Activated CD8-positive, alpha-beta memory T cell treated with anti-CD3 and anti-CD28 coated beads for 1 hour (primary cell): ENCODE measurements at places on chromosomes 6 and 20.

DNA sequence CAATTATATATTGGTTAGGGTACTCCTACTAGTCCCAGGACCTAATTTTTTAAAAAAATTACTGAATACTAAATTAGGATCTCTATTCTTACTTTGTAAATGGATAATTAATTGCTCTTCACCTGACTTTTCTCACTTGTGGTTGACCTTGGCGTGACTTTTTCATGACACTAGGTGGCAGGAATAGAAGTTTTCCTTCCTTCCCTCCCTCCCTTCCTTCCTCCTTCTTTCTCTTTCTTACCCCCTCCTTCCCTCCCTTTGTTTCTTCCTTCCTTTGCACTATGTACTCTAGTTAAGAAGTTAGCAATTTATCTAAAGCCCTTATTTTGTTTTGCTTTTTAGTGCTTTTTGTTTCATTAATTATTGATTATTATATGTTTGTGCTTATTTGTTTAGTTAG lies 20.4 kb upstream of the HBS1L start:
- DNase-seq: no peak

- no peak for DNase-seq
Measured at GRCh38 chr20:38650010-38650409, 48.4 kb downstream of the ARHGAP40 start.

DNA sequence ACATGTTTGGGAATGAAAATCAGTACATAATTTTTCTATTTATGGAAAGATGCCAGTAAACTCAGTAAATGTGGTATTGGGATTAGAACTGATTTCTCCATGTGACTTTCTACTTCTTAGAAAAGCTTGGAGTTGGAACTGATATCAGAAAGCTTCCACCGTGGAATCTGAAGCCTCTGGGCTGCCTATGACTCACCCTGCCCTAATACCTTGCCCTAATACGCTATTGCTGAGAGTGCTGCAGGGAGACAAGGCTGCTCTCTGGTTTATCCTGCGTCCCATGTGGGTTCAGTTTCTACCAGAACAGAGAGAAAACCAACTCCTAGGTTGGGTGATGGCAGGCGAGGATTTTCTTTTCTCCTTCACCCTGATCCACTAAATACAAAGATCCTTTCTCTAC lies 3.3 kb upstream of the STMND1 start:
- no peak for DNase-seq

DNA sequence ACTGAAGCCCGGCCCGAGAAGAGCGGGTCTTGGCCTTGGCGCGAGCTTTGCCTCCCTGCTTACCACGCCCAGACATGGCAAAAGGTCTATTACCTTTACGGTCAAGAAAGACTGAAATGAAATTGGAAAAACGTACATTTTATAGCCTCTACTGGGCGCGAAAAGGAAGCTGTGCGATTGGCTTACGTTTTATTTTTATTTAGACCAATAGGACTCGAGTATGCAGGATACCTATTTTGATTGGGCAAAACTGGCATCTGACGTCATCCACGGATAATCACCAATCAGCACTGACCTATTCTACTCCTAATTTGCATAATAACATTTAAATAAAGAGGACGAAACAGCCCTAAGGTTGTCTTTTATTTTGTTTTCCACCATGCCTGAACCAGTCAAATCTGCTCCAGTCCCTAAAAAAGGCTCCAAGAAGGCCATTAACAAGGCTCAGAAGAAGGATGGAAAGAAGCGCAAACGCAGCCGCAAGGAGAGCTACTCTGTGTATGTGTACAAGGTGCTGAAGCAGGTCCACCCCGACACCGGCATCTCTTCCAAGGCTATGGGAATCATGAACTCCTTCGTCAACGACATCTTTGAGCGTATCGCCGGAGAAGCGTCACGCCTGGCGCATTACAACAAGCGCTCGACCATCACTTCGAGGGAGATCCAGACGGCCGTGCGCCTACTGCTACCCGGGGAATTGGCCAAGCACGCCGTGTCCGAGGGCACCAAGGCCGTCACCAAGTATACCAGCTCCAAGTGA lies 97.4 kb downstream of the OR2B2 start:
- DNase-seq: no peak

DNA sequence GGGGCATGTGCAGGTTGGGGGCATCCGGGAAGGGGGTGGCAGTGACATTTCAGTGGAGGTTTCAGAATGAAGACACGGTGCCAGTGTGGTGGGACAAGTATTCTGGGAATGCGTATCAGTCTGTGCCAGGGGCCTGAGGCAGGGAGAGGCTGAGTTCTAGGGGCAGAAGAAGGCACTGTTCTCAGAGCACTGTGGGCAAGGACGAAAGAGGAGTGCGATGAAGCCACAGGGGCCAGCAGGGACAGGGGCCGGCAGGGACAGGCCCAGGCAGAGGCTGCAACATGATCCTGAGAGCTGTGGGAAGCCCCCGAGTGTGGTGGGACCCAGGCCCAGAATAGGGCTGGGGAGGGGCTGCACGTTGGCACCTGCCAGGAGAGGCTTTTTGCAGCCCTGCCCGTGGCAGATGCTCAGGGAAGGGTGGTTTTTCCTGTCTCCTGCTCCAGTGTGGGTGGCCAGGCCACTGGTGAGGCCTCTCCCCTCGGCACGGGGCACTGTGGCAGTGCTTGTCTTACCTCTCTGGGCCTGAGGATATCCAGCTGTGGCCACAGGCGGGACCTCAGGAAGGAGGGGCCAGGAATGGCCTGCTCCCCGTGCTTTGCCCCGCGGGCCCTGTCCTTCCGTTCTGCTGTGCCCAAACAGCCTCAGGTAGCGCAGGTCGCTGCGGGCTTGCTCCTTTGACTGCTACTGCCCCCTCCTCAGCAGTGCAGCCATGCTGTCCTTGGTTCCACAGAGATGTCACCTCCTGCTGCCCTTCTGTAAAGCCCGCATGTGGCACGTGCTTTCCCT lies 10.0 kb downstream of the ENTPD6 start:
- no peak for DNase-seq

- no peak for DNase-seq
Measured at GRCh38 chr6:24004659-24005058, 121.4 kb upstream of the NRSN1 start.

DNA sequence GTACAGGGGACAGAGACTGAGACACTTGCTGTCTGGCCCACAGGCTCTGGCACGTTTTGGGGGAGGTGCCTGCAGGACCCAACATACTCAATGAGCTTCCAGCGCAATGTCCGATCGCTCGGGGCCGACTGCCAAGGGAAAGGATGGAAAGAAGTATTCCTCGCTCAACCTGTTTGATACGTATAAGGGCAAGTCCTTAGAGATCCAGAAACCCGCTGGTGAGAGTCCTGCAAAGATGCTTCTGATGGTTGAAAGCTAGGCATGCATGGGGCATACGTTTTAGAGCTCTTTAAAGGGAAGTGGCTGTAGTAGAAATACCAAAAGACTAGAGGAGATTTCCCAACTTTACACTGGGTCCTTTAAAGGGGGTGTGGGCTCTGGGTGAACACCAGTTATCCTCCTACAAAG lies 2.2 kb downstream of the PRRC2A start:
- DNase-seq: no peak

DNA sequence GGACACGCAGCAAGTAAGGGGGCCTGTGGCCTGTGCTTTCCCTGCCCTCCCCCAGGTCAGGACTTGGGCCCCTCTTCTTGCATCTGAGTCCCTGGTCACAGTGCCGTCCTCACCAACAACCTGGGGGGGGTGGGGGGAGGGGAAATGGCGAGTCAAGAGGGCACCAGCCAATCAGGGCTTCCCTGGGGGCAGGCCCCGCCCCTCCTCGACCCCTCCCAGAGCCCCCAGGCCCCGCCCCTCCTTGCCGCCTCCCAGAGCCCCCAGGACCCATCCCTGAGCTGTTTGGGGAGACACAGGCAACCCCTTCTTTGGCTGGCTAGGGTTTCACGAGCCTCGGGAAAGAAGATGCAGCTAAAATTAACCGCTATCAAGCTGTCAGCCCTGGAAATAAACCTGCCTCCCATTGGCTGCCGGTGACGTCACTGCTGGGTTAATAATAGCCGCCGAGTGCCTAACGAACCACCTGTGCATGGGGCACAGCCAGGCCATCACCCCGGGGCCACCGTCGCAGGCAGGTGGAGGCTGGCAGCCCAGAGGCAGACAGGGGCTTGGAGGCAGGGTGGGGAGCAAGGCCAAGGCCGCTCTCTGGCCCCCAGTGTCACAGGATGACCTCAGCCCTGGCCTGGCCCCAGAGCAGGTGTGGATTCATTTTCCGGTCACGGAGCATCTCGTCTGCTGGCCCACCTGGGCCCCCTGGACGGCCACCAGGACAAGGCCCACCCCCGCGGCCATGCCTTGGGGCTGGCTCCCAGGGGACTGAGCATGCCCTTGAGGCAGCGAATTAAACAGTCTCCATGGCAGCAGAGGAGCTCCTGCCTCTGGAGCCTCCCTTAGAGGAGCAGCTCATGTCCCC lies 3.2 kb upstream of the EEF1A2 start:
- no peak for DNase-seq

DNA sequence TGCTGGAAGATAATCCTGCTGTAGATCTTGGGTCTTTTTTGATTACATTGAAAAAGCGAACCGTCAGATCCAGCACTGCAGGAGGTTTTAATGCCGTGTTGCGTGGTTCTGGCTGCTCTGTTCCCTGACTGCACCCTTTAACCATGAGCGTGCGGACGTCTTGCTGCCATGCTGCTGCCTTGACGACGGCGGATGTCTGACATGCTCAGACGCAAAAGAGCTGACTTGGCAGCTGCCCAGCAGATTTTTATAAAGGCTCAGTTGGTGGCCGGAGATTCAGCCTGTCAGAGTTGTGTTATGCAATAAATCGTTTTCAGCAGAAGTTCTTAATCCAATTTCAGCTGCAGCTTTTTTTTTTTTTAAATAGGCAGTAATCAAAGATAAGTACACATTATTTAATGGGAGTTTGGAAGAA lies 119.4 kb downstream of the JARID2 start:
- DNase-seq: peak; percentile 14
